Forelimb muscle (tissue), 1 donor: ENCODE measurements at places on chromosomes 3 and 15.

DNA sequence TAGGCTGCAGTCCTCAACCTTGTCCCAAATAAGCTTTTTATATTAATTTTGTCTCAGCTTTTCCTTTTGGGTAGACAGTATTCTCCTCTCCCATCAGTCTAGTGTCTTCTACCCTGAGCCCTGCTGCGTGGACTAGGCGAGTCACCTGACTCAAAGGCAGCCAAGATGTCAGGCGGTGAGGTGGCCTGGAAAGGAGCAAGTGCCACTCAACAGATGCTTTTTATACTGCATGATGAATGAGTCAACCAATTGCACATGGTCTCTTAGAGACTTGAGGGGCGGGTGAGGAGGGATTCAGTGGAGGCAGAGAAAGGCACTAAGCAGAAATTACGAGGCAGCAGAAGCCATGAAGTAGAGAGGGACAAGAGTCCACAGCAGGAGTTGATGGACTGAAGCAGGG lies 95.9 kb downstream of the FRMD4B start:
- no peak for DNase-seq

- no peak for DNase-seq
Measured at GRCh38 chr15:51828621-51829375, 655 bp upstream of the TMOD3 start.

GRCh38 chr15:80902298-80902801 lies 87.3 kb downstream of the MESD start:
- no peak for DNase-seq

DNA sequence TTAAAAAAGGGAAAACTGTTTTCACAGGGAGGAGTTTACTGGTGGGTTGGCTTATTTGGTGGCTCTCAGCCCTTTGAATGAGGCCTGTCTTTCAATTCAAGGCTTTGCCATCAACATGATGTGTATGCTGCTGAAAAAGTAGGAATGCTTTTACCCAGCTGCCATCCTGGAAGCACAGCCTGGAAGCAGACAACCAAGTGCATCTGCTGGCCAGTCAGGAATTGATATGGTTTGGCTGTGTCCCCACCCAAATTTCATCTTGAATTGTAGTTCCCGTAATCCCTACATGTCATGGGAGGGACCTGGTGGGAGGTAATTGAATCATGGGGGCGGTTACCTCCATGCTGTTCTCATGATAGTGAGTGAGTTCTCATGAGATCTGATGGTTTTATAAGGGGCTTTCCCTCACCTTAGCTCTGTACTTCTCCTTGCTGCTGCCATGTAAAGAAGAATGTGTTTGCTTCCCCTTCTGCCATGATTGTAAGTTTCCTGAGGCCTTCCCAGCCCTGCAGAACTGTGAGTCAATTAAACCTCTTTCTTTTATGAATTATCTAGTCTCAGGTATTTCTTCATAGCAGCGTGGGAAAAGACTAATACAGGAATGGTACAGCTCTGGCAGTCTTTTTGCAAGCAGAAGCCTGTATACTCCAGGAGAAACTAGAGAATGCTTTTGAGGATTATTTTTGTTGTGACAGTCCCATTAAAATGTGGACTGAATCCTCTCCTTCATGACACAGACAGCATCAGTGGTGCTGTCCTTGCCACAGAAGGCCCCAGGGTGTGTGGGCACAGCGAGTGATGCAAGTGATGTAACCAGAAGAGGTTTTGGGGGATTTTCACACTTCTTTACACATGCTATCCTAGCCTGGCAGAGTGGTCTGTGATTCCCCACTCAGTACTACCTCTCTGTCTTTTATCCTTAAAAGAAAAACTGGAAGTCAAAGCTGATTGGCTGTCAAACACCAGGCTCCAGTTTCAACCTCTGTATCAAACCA lies 20.0 kb downstream of the PLCL2 start:
- DNase-seq: no peak

DNA sequence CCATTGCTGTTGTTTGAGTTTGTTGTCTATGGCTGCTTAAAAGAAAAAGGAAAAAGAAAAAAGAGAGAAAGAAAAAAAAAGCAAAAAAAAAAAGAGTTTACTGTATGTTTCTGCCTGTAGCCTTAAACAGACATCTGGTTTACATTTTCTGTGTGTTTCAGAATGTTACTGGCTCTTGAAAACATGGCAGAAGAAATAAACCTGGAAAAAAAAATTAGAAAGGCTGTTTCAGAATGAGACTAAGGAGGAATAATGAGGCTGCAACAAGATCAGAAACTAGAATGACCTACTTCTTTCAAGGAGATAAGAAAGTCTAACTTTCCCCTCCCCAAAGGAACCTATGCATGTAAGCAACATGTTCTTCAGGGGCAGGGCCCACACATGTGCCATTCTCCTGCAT lies 292.1 kb downstream of the DIPK2A start:
- no peak for DNase-seq

DNA sequence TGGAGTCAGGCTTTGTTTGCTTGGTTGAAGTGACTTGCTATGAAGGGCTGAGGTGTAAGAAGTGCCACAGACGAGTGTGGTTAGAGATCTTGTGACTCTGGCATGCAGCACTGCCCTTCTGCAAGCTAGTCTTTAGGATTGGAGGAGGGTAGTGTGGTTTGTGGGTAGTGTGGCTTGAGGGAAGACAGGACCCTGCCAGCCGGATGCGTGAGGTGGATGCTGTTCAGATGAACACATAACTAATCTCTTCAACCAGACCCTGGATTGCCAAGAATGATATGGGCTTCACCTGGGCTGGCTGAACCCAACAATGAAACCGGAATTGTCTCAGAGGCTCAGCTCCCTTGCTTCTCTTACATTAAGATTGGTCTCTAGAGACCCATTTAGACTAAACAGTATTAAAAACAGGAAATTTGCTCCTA lies 32.7 kb downstream of the STARD9 start:
- no peak for DNase-seq

GRCh38 chr15:87609894-87610293 lies 646.6 kb downstream of the NTRK3 start:
- DNase-seq: no peak

GRCh38 chr3:43531835-43532234 lies 90.0 kb downstream of the ANO10 start:
- no peak for DNase-seq

DNA sequence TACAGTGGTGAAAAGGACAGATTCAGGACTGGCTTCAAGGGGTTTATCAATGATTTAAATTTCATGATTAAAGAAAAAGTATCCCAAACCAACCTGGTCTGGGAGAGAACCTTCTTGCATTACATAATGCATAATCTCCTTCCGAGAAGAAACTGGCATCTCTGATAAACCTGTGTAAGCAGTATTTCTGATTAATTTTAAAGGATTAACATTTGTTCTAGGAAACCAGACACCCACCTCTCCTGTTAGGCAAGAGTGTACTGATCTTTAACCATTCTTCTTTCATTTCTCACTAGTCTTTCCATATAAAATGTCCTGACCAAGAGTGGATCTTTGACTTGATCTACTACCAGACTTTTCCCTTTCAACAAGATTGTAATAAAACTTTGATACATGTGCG lies 22.8 kb upstream of the PPP4R2 start:
- DNase-seq: no peak

DNA sequence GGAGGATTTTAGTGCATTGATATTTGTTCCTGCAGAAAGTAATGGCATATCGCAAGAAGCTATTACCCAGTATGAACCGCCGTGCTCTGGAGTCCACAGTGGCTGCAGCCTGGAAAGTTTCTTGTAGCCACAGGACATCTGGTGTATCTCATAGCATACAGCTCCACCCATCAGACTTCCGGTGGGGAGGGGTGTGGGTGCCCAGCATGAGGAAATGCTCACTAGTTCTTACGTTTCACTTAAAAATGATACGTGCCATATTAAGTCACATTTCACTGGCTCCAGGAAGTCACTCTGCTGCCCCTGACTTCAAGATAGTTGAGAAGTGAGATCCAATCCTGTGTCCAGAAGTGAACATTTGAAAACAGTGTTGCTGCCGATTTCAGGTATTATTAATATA lies 990.4 kb downstream of the GBE1 start:
- DNase-seq: no peak

DNA sequence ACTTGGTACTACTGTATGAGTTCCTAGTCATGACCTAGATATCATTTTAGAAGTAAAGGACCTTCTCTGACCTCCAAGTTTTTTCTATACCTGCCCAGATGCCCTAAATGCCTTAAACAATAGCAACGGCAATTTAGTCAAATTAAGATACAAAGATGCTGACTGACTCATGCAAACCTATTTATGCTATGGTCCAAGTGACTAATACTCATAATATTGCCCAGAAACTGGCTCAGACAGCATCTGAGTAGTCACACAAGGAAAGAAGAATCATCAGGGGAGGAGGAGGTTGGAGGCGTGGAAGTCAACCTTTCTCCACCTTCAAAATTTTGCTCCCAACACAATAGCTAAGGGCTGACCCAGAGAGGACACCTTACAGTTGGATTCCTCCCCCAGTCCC lies 6.8 kb downstream of the FYCO1 start:
- no peak for DNase-seq

- DNase-seq: no peak
Measured at GRCh38 chr3:44721231-44722102, 8.0 kb upstream of the ZNF501 start.

GRCh38 chr3:159829539-159830227 lies 159.0 kb upstream of the IL12A start:
- no peak for DNase-seq

GRCh38 chr3:37511463-37511920 lies 337.1 kb upstream of the LRRFIP2 start:
- no peak for DNase-seq

- no peak for DNase-seq
Measured at GRCh38 chr3:64306745-64307144, 81.5 kb upstream of the PRICKLE2 start.

- DNase-seq: no peak
Measured at GRCh38 chr3:42276141-42277132, 10.5 kb upstream of the CCK start.

GRCh38 chr3:157488144-157488543 lies 15.1 kb downstream of the VEPH1 start:
- no peak for DNase-seq

GRCh38 chr3:172272698-172273097 lies 175.6 kb downstream of the GHSR start:
- no peak for DNase-seq

DNA sequence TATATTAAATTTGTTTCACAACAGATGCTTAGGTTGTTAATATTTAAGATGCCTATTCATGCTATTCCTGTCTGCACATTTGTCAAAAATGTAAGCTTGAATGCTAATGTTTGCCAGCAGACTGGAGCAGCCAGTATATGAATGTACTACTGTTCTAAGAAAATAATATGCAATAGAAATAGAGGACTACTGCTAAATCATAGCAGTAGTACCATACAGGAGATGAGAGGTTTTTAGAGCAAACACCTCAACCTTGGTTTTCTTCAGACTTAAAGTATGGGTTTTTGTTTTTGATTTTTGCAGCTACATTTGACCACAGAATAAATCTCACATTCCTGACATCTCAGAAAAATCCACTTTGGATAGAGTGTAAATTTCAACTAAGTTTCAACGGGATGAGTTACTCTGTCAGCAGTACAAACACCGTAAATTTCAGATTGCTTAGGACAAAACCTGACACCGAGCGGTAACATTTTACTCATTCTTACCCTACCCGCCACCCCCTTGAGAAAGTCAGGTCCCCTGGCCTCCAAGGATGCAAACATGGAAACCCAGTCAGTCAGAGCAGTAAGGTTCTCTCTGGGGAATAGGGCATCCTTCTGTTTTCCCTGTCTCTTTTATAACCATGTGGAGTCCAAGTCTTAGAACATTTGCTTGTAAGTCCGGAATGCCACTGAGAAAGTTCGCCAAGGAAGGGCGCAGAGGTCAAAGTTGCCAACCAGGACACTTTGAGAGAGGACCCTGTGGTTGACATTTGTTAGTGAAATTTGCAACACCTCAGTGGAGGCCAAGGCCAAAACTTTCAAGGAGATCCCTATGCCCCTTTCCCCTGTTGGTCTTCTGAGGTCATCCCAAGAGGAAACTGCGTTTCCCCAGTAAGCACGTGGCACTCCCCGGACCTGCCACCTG lies 17.9 kb upstream of the SATB1 start:
- DNase-seq: no peak

GRCh38 chr15:85872125-85872524 lies 77.4 kb upstream of the KLHL25 start:
- DNase-seq: no peak

GRCh38 chr3:49416867-49417266 lies 4.6 kb downstream of the TCTA start:
- DNase-seq: no peak

DNA sequence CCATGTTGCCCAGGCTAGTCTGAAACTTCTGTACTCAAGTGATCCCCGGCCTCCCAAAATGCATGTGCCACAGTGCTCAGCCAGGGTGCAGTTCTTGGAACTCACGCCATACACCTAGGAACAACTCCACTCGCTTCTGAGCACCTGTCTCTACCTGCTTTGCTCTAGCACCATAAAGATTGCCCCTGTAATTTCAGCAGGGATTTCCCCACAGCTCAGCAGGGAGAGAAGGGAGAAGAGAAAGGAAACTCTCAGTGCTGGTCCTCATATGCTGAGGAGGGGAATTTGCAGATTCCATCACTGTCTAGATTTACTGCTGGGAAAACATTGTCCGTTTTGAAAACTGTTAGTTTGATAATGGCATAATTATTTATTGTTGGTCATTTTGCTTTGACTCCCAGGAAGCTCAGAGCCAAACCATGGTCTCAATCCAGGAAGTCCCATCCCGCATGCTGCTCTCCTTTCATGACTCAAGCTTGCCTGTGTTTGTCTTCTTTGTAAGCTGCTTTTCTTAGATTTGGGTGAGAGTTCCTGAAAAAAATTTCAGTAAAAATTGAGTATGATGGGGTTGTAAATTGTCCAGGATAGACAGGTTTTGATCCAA lies 24.2 kb downstream of the TRIM71 start:
- no peak for DNase-seq

GRCh38 chr15:65081758-65082157 lies 5.2 kb downstream of the KBTBD13 start:
- DNase-seq: no peak

- DNase-seq: no peak
Measured at GRCh38 chr15:22258398-22259150, 178.2 kb downstream of the OR4M2 start.

DNA sequence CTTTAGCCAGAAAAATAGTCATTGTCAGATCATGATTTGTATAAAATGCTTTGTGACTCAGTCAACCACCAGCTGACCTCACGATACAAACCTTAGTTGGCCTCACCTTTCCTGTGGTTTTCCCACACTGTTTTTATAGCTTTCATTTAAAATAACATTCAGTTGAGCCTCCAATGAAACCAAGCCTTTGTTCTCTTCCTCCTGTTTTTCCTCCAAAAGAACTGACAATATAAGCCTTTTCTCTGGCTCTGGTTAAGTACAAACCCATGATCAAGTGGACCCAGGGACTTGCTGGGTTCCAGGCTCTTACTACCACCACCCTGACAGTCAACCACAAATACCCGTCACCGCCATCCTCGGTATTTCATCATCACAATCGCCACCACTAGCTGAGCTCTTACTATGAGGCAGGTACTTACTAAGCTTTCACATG lies 81.7 kb downstream of the TAMM41 start:
- DNase-seq: no peak

DNA sequence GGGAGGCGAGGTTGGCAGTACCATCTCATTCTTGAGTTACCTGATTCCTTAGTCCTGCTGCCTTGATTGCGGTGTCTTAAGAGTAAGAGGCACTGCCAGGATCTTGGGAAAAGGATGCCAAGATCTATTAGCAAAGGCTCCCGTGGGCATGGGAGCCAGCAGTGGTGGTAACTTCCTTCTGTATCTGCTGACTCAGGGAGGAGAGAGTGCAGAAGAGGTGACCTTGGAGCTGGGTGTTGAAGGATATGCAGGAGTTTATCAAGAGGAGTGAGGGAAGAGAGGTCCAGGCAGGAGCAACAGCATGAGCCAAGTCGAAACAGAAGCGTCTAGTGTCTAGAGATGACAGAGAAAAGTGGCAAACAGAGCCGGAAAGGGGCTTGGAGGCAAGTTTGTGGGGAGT lies 4.5 kb downstream of the MESP2 start:
- no peak for DNase-seq
